ENCODE measurements at places on chromosomes 7 and 10. TPM values are rescaled to one million over a fixed set of nuclear protein-coding genes. Genes with fewer than 3 reads are reported as not detected.
A peak's percentile ranks its signal among the peaks of the same experiment; 100 is the strongest.

LIPN gene
- not detected for total RNA-seq

MYL10 gene
- not detected for total RNA-seq

GNGT1 gene
- not detected for total RNA-seq

PAPOLB gene
- total RNA-seq: 0.07 TPM

- no peak overlapping the region for H3K27ac ChIP-seq
- H3K27me3 ChIP-seq: no peaks in the 10 kb centered on the region
- no peak overlapping the region for H3K4me3 ChIP-seq
- H3K36me3 ChIP-seq: no peaks in the 10 kb centered on the region
- peaks cover 2% of the 10 kb centered on the region for H3K4me1 ChIP-seq
Observed at GRCh38 chr10:29285624-29286051, 3.2 kb upstream of the LYZL1 start.

- no peaks in the 10 kb centered on the region for H3K4me1 ChIP-seq
- H3K4me3 ChIP-seq: no peak overlapping the region
- no peaks in the 10 kb centered on the region for H3K36me3 ChIP-seq
- H3K27me3 ChIP-seq: peaks cover 33% of the 10 kb centered on the region
- no peak for DNase-seq
Observed at GRCh38 chr10:123639131-123639530, 27.0 kb upstream of the GPR26 start.

DNA sequence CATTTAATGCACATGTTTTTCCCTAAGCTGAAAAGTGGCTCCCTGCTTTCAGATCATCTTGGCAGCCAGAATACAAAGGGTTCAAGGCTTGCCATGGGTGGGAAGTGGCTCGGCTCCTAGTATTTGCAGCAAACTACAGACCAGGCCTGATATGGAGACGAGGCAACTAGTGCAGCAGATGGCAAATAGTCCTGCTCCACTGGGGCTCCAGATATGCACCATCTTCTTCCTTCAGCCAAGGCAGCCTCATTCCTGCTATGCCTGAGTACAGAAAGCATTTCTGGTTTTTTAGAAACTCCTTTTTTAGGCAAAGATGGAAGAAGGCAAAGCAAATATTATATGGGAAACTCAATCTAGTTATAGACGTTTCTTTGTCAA, 23.9 kb downstream of the LRRC4 start:
- peaks cover 42% of the 10 kb centered on the region for H3K4me1 ChIP-seq
- no peaks in the 10 kb centered on the region for H3K27me3 ChIP-seq
- H3K4me3 ChIP-seq: no peak overlapping the region
- H3K36me3 ChIP-seq: no peaks in the 10 kb centered on the region
- DNase-seq: no peak

DNA sequence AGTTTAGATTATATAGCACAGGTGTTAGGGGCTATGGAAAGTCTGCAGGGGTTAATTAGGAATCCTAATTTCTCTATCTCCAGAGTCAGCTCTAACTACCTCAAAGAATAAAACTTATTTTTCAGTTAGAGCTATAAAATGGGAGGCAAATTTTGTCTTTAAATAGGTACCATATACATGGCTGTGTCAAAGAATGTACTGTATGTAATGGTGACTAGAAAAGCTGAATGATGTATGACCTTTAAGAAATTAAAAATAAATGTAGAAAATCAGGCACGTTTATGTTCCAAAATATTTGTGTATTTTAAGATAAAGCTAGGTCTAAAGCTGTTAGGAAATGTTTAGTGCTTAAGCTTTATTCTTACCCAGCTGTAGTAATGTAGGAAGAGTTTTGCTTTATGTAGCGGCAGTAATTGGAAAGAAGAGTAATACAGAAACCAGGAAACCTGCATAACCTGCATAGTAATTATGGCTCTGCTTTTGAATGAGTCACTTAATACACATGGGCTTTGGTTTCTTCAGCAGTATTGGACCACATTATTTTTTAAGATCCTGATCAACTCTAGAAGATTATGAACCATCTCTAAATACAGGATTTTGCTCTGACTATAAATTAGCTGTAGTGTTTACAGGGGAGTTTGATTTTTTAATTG, 85.0 kb downstream of the KMT2E start:
- peak overlapping the region; percentile 60 for H3K27ac ChIP-seq
- no peak overlapping the region for H3K4me3 ChIP-seq
- H3K27me3 ChIP-seq: no peaks in the 10 kb centered on the region
- DNase-seq: no peak
- H3K36me3 ChIP-seq: peaks cover 13% of the 10 kb centered on the region
- H3K4me1 ChIP-seq: no peaks in the 10 kb centered on the region

DNA sequence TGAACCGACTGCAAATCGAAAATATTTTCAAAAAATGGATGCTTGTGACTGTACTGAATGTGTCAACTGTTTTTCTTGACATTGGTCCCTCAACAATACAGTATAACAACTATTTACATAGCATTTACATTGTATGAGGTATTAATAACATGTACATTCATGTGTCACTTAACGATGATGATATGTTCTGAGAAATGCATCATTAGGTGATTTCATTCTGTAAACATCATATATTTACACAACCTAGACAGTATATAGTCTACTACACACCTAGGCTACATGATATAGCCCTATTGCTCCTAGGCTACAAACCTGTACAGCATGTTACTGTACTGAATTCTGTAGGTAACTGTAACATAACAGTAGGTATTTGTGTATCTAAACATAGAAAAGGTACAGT, 39.7 kb downstream of the SIRT1 start:
- H3K36me3 ChIP-seq: peaks cover 6% of the 10 kb centered on the region
- no peaks in the 10 kb centered on the region for H3K4me1 ChIP-seq

DNA sequence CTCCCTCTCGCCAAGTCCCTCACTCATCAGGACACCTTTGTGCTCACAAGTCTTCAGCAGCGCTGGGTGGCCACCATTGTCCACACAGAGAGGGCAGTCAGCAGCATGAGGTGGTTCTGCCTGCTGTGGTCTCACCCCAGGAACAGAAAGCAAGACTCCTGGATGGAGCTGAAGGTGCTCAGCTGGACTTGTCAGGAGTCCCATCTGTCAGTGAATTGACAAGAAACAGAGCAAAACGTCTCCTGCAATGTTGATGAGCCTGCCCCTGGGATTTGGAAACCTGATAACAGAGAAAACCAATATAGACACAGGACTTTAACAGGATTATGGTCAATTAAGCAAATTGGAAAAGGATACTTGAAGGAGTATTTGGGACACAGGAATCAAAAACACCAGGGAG, 122.2 kb upstream of the PRSS58 start:
- peaks cover 13% of the 10 kb centered on the region for H3K4me1 ChIP-seq
- no peak overlapping the region for H3K4me3 ChIP-seq
- DNase-seq: no peak

DNA sequence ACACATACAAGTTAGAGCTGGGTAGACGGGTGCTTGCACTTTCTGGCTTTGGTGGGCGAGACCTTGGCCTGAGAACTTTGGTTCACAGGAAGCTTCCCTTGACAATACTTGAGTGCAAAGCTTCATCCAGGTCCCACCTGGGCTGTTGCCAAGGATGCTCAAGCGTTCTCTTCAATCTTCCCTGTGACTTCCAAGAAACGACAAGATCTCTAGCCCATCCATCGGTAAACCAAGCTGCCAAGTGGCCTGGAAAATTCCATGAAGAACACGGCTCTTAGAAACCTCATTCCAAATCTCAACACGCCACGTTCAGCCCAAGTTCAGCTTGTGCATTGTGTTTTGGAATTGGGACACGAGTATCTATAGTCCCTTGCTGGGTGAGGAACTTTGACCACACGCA, 84.7 kb downstream of the CHST15 start:
- no peak overlapping the region for H3K27ac ChIP-seq
- peaks cover 2% of the 10 kb centered on the region for H3K4me1 ChIP-seq
- H3K27me3 ChIP-seq: no peaks in the 10 kb centered on the region
- DNase-seq: no peak
- H3K4me3 ChIP-seq: no peak overlapping the region

DNA sequence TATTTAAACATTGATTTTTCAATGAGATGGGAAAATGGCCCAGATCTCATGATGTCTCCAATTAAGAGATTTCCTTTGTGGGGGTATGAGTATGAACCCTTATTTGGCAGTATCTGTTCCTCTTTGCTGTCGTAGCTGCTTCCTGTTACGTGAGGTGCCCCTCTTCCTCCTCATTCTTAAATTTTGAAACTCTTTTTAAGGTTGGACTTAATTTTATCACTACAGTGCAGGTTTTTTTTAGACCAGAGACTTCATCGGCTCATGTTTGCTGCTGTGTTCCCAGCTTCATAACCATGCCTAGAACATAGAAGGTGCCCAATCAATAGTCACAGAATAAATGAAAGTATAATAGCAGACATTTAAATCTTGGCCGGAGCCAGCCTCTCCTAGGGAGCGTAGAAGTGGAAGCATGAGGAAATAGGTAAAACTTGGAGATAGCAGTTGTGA, 2.4 kb downstream of the MIOS start:
- H3K36me3 ChIP-seq: peaks cover 40% of the 10 kb centered on the region
- no peaks in the 10 kb centered on the region for H3K27me3 ChIP-seq
- H3K4me3 ChIP-seq: peak overlapping the region; percentile 83

DNA sequence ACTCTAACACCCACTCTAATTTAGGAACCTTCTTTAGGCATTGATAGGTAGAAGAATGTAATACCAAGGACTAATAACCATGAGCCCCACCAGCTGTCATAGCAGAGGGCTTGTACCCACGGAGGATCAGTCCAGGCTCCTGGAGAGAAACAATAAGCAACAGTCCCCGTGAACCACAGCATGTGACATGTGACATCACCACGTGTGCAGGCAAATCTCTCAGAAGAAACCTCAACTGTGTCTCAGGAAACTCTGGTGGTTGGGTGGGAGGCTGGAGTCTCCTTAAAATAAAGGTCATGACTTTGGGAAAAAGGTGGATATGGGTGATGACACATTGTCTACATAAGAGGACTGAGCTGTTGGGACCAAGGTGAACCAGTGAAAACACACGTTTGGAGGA, 653.9 kb upstream of the FOXK1 start:
- no peaks in the 10 kb centered on the region for H3K27me3 ChIP-seq
- no peak for DNase-seq
- peak overlapping the region; percentile 41 for H3K27ac ChIP-seq
- peaks cover 22% of the 10 kb centered on the region for H3K36me3 ChIP-seq
- no peak overlapping the region for H3K4me3 ChIP-seq
